ENCODE measurements at places on chromosomes 3 and 15. TPM values are rescaled to one million over a fixed set of nuclear protein-coding genes. Genes with fewer than 3 reads are reported as not detected.

Gene PLA1A
- not detected for total RNA-seq

DNA sequence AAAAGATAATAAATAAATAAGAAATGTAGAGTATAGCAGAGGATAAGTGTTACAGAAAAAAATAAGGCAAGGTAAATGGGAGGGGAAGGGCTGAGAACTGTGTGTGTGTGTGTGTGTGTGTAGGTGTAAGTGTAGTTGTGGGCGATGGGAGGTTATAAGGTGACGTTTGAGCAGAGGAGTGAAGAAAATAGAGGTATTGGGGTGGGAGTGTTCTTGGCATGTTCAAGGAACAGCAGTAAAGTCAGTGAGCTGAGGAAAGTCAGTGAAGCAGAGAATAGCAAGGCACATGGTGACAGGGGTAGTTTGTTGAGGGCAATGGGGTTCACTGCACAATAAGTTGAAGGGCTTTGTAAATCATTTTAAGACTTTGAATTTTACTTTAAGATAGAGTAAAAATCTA, 30.9 kb upstream of the ZNF148 start:
- peaks cover 2% of the 10 kb centered on the region for H3K4me1 ChIP-seq
- no peak for DNase-seq
- H3K36me3 ChIP-seq, result no peaks in the 10 kb centered on the region

Gene CHDH
- total RNA-seq, result 1.5 TPM

DNA sequence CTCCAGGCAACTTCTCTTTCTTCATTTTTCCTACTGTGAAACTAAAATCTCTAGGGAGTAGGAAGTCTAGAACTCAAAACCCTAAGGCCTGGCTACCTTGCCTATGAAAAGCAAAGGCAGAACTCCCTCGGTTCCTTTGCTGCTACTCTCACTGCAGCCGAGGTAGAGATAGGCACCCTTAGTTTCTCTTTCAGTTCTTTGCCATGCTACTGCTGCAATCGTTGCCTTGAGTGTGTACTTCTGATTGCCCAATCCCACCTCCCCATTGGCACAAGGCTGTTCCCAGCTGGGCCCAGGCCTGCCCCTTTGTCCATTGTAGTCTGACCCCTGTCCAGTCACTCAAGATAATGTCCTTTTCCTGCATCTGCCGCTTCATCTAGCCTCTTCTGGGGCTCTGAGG, 92.3 kb upstream of the MRPS22 start:
- H3K36me3 ChIP-seq, result no peaks in the 10 kb centered on the region
- no peak overlapping the region for H3K27ac ChIP-seq
- no peaks in the 10 kb centered on the region for H3K27me3 ChIP-seq
- DNase-seq, result no peak
- H3K4me1 ChIP-seq, result no peaks in the 10 kb centered on the region
